Right hindlimb (tissue), 1 donor: ENCODE measurements at places on chromosomes 7 and 10.

GRCh38 chr7:130904792-130905191 lies 170.8 kb upstream of the KLF14 start:
- DNase-seq: no peak

DNA sequence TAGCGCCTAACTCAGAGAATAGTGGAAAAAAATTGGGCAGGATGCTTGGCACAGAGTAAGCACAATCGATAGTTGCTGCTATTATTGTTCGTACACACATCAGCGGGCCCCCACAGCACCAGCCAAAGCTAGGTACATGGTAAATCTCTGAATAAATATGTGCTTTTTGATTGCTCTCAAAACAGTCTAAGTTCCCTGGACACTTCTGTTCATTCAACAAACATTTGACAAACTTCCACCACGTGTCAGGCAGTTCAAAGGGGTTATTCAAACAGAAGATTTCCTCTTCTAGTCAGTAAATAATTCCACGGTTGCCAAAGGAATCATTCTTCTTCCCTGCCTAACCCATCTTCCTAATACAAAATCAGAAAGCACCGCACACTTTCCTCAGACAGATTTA lies 150.8 kb downstream of the DGKI start:
- DNase-seq: no peak

DNA sequence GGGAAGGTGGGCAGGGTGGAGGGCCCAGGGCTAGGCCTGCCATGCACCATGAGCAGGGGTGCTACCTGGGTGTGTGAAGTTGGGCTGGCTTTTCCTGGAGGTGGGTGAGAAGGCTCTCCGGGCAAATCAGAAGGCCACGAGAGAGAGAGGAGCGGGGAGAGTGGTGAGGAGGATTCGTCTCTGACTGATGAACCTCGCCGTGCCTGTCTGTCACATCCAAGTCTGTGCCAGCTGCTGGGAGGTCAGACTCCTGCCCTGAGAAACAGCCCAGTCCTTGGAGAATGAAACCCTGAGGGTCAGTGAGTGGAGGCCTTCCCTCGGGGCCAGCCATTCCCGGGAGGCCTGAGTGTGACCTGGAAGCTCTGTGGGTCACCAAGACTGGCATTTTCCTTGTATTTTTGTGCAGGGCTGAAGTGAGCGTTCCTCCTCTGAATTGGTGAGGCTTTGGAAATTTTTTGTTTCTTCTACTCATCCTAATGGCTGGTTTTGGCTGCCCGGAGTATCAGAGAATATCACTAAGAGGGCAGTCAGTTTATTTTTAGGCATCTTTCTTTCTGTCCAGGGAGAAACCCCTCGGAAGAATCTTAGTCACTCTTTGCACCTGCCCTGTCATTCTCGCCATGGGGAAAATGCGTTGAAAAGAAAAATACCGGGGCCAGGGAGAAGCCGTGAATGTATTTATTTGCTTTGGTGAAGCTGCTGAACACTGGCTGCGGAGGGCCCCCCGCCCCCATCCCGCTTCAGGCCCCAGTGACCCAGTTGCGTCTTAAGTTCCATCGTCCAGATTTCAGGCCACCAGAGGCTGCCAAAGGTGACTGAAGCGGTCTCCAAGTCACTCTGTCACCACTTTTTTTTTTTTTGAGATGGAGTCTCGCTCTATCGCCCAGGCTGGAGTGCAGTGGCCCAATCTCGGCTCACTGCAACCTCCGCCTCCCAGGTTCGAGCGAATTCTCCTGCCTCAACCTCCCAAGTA lies 6.5 kb upstream of the AP5Z1 start:
- DNase-seq: no peak

DNA sequence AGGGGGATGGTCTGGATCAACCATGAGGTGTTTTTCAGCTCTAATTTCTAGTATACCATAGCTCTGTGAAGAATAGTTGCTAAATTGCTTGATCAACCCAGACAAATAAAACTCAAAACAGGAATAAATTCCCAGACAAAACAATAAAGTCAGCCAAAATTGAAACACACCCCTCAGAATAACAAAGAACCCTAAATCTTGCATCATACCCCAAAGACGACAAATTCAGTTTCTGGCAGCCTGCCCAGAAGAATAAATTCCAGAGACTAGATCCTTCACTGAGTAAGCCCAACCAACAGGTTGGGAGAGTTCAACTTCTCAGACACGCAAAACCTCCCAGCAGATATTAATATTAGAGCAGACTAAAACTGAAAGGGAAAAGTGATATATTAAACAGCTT lies 11.2 kb upstream of the SEM1 start:
- DNase-seq: no peak

DNA sequence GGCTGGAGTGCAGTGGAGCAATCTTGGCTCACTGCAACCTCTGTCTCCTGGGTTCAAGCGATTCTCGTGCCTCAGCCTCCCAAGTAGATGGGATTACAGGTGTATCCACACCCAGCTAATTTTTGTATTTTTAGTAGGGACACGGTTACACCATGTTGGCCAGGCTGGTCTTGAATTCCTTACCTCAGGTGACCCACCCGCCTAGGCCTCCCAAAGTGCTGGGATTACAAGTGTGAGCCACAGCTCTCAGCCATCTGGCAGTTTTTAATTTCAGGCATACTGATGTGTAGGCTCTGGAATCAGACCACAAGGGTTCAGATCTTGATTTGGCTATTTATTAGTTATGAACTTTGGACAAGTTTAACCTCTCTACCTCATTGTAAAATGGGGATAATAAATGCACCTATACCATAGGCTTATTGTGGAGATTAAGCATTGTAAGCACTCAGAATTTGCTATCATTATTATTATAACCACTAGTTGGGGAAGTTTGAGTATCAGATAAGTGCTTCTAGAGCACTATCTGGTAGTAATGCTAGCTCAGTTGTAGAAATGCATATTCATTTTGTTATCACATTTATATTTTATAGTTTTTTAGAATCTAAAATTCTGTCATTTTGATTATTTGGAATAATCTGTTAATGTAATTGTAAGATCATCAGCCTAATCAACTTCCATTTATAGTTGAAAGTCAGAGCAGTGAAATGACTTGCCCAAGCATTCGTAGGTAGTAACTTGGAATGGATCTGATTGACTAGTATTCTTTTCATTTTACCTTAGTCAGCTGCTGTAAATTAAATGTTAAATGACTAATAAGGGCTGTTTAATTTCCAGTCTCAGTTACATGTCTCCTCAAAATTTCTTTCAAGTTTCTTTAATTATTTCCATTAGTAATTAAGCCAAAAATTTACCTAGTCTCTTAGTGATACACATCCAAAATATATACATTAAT lies 22.5 kb downstream of the KMT2E start:
- DNase-seq: no peak

GRCh38 chr7:74061840-74062539 lies 21.6 kb upstream of the LIMK1 start:
- peak; percentile 81 for DNase-seq

DNA sequence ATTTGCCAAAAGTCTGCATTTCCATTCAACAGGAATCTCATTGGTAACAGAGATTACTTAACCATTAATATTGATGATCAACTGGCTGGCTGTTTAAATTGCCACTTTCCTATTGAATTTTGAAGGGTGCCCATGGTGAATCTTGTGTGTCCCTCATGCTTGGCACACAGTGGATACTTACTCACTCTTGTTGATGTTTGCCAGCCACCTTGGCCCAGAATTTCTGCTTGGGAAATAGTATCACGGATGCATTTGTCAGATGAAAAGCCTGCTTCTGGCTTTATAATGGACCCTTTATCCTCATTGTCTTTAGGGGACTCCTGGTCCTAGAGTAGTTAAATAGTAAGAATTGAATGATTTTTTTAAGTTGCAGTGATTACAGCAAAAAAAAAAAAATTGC lies 52.0 kb downstream of the MMRN2 start:
- no peak for DNase-seq

GRCh38 chr10:91433620-91434019 lies 23.5 kb downstream of the HECTD2 start:
- no peak for DNase-seq

DNA sequence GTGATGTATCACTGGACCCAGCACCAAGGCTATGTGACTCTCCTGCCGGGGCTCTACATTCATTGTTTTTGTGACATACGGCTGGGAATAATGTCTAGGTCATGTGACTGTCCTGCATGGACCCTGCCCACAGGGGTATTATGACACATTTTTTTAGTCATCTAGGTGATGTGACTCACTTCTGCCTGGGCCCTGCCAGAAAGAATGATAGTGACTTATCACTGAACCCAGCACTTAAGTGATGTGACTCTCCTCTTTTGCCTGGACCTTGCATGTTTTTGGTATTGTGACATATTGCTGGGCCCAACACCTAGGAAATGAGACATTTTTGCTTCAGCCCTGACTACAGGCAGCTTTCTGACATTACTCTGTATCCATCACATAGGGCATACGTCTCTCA lies 51.1 kb upstream of the ZNF107 start:
- no peak for DNase-seq

- no peak for DNase-seq
Observed at GRCh38 chr7:124667312-124668153, 98.1 kb downstream of the GPR37 start.

DNA sequence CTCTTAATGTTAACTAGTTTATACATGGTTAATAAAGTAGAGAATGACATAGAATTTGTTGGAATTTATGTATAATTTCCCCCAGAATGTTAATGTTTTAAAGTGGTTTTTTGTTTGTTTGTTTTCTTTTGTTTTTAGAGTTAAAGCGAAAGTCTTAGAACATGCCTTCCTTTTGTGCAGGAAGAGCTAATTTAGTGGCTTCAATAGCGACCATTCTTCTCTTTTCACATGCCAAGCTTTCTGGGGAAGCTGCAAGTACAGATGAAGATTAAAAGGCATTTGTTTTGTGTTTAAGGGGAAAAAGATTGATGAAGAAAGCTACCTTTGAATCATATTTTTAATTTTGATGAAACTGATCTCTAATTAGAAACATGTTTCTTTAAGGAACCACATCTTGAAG lies 256.3 kb upstream of the CSTF2T start:
- DNase-seq: no peak
